ENCODE measurements at places on chromosomes 6 and 20.

DNA sequence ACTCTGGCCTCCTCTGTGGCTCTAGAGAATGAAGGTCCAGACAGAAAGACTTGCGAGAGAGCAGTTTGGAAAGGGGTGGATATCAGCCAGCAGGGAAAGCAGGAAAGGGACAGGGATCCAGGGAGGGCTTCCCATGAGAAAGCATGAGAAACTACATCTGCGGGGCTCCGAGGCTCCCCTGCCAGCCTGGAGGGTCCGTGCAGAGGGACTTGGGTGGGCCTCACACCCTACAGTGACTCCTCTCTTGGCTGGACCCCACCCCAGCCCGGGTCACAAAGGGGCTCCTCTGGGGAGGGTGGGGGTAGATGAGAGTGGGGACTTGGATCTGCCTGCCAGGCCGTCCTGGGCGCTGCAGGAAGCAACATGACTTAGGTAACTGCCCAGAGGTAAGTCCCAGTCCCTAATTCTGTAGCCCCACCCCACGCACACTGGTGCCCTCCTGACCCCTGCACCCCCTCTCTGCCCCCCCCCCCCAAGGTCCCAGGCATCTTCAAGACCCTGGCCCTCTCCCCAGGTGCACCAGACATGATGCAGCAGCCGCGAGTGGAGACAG is at the start of gene TMEM239:
Gene TMEM239 (plus strand): TSS at position 335 of the 553 bp plus-strand sequence. CDS start 191 bp downstream, at position 526.
- no peak for DNase-seq

GRCh38 chr6:139126255-139126654 is 8.6 kb upstream of the HECA start:
- no peak for DNase-seq

DNA sequence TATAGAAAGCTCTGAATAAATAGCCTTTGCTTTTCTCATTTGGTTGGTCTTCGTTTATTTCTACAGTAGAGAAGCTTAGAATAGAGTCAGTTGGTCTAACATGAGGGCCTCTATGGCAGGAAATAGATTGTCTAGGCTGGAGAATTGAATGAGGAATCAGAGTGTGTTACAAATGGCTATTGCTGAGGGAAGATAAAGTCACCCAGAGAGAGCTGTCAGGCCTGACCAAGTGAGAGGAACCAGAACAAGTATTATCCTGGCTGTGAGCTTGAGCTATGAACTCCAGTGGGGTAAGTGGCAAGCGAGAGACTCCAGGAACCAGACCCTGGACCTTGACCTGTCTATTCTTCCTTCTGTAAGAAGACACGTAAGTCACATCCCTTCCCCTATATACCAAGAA is 353.1 kb downstream of the CD83 start:
- DNase-seq, result no peak

GRCh38 chr6:167112421-167112820 is 10.5 kb upstream of the CCR6 start:
- DNase-seq, result no peak

GRCh38 chr6:166596776-166597507 is 10.5 kb upstream of the RAMACL start:
- DNase-seq, result no peak

GRCh38 chr6:73803562-73804241 is 107.7 kb downstream of the CD109 start:
- DNase-seq, result no peak

DNA sequence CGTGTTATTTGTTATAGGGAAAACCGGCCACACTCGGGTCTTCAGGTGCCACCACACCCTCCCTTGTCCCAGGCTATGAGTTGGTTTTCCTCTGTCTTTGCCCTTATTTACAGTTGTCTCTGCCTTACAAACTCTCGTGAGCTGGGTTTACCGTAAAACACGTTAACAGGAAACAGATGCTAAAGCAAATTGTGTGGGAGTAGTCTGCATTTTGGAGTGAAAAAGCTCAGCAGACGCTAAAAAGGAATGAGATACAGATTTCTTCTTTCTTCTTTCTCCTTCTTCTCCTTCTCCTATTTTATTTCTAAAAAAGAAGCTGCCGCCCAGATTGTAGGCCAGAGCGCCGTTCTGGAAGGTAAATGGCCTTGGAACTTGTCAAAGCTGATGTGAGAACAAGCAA is 51.9 kb downstream of the APCDD1L start:
- no peak for DNase-seq

DNA sequence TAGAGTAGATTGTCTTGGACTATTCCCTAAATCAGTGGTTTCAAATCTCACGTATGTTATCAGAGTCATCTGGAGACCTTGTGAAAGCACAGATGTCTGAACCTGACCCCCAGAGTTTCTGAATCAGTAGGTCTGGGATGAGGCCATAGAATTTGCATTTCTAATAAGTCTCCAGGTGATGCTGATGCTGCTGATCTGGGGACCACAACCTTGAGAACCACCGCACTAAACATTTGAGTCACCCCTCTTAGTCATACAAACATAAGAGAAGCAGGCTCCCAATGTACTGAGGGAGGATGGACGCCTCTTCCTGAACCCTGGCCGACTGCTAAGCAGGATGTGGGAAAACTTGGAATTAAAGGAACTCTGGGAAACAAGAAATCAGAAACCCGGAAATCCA is 187.8 kb upstream of the PRDM1 start:
- DNase-seq, result no peak

DNA sequence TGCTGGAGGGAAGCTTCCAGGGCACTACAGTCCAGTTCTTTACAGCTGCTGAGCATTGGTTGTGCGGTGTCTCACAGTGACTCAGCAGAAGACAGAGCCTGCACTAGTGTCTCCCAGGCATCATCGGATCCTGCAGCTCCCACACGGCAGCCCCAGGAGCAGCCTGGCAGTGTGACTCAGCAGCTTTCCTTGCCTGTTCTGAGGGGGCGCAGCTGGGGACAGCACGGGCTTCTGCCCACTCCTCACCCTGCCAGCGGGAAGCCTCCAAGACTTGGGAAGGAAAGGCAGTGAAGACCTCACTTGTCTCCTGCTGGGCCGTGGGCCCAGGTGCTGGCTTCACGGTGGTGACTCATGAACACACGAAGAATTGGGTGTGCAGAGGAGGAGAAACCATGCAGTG is 165.4 kb downstream of the SYNDIG1 start:
- DNase-seq, result no peak

GRCh38 chr6:82910820-82911219 is 154.8 kb downstream of the UBE3D start:
- DNase-seq, result no peak

- DNase-seq, result no peak
These were observed 29.1 kb downstream of the AGPAT4 start for GRCh38 chr6:161244725-161245124.

GRCh38 chr6:42211726-42212125 is 5.9 kb downstream of the MRPS10 start:
- DNase-seq, result no peak

DNA sequence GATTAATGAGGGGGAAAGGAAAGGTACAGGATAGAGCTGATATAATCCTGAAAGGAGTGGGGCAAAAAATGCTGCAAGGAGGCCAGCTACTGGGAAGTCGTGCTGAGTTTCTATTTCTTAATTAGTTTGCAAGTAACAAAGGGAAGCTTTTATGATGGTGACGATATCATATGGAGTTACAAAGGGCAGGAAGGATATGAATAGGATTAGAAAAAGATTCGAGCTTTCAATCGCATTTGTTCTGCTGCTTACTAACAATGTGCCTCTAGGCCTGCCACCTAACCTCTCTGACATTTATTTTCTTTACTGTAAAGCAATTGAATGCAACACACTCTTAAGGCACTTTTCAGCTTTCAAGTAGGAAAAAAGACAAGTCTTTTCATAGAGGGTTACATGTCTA is 219.2 kb downstream of the CLVS2 start:
- no peak for DNase-seq

DNA sequence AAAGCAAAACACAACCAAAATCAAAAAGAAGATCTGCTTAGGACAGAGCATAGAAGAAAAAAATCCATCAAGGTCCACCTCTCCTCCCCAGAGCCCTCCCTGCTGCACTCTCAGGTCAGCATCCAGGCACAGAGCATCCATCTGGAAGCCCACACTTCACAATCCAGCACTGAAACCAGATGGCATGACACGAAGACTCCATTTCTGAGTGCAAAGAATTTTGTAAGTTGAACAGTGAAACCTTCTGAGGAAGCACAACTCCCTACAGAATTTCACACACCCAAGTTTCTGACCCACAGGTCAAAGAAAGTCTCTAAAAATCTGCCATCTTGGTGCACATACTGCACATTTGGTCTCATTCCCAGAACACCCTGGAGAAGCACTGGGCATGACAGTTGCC is 128.8 kb upstream of the STXBP5 start:
- DNase-seq, result no peak

DNA sequence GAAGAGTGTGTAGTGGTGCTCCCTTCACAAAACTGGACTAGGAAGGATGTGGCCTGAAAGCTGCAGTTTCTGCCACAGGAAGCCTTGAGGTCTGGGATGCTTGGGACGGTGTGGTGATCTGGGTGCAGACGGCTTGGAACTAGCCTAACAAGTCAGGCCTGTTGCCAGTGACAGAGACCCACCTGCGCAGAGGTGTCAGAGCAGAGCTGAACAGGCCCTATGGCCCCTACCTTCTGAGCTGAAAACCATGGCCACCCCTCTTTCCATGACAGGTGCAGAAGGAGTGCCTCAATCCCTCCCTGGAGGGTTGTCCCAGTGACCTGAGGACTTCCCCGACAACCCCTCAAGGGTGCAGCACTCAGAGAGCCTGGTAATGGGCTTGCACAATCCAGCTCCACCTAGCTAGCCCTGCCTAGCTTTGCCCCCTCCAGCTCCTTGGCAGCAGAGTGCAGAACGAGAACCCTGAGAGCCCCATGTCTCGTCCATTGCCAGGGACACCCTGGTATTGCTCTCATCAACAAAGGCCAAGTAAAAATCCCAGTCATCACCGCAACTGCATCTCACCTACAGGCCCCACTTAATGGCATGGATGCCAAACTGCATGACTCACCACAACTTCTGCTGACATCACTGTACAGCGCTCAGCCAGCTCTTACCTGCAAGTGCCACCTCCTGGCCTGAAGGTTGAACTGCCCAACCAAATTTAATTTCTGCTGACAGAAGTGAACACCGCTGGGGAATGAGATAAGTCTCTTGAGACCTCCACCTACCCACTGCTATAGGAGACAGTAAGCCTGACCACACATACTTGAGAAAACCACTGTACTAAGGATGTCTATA is 563.1 kb downstream of the TFAP2A start:
- no peak for DNase-seq

DNA sequence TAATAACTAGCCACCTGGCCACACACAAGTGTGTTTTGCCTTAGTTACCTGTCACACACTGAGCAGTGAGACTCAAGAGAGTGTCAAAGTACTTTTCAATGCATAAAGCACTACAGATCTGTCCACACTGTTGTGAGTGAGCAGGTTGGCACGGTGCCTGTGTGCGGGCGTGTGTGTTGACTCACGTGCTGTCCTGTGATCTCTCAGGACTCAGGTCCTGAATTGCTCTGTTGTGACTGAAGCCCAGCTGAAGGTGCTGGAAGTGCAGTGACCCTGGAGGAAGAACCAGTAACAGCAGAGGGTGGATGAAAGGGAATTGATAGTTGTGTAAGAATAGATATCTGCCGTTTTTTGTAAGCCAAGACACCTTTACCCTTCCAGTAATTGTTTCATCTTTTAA is 18.3 kb downstream of the SLC16A10 start:
- peak; percentile 25 for DNase-seq

DNA sequence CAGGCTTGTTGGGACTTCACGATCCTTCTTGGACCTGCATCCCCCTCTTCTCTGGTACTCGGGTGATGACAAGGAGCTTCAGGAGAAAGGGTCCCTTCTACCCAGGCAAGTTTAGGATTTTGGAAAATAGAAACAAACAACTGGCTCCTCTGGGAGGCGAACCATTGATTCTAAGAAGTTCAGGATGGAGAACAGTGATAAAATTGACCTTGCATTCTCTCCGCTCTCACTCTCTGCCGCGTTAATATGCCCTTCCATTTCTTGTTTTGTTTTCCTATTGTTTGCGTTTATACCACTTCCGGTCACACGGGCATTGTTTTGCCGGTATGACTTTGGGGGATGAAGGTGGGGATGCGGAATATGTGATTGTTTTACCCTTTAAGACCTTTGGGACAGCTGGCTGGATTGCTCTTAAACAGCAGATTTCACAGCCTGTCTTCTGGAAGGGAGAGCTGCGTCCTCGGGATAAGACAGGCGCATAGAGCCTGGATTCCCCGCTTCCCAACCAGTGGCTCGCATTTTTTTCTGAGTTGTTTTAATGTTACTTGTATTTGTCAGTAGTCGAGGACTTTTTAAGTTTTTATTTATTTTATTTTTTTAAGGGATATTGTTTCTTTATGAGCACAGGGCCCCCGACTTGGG is 144.3 kb upstream of the ZNF184 start:
- no peak for DNase-seq

GRCh38 chr6:45047573-45047972 is 280.6 kb upstream of the RUNX2 start:
- DNase-seq, result no peak

DNA sequence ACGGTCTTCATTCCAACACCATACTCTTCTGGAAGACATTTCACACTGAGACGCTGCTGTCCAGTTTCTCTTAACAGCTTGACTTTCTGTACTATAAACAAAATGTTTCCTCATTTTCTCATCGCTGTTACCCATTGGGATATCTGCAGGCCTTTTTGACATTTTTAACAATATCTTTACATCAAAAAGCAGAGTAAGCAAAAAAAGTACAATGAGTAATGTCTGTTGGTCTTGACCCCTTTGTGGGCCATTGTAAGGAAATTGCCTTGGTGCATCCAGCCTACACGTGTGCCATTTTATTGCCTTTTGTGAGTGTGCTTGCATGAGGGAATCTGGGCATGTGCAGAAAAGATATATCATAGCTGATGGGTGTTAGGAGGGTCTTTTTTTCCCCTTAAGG is 129.1 kb upstream of the MANEA start:
- no peak for DNase-seq

DNA sequence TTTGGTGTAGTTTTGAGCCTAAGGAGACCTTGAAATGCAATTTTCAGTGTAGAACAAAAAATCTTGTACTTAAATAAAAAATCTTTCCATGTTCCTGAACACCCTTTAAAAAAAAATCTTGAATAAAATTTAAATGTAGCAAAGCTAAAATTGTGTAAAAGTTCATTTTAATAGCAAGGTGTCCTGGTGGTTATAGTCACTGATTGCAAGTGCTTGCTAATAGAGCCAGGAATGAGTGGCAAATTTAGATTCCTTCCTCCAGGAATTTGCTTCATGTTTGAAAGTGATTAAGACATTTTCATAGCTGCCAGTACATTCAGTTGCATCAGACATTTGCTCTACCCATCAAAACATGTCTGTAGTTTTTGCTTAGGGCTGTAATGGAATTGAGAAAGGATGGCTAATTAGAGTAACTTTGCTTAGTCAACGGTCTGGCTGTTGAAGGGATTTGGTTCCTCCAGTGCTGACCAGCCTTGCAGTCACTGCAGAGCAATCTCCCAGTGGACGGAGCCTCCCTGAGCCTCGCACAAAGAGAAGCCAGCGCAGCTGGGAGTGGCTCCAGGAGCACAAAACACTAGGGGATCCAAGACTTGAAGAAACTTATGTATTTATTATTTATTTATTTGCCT is 36.5 kb downstream of the AKAP12 start:
- DNase-seq, result no peak

GRCh38 chr6:17493286-17493685 is 99.9 kb downstream of the CAP2 start:
- DNase-seq, result no peak

GRCh38 chr6:22605736-22606135 is 36.4 kb downstream of the HDGFL1 start:
- no peak for DNase-seq

Measured in stimulated activated CD4-positive, alpha-beta T cell treated with anti-CD3 and anti-CD28 coated beads, Interleukin-12 subunit alpha, Interleukin-12 subunit beta, amount 100 ng/mL, for 4 hours (primary cell).